Heart left ventricle (tissue), 16 donors: ENCODE measurements at places on chromosomes 13 and 19.

- no peak overlapping the region for H3K4me3 ChIP-seq
- H3K36me3 ChIP-seq: no peaks in the 10 kb centered on the region
- H3K4me1 ChIP-seq: no peaks in the 10 kb centered on the region
- no peak for DNase-seq
Measured at GRCh38 chr13:99827011-99827772, 144.4 kb downstream of the ZIC5 start.

DNA sequence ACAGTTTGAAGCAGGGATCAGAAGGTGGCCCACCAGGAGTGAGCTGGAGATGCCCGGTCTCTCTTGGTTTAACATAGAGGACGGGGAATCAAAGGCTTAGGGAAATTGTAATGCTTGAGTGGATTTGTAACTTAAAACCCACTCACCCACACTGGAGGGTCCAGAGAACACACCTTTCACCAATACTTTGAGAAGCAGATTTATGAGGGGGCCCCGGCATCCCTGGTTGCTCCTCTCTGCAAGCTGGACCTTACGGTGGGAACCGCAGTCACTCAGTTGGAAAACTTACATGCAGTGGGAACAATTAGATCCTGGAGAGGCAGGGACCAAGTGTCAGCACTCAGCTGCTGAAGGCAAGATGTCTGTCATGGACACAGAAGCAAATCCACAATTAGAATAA is 20.5 kb downstream of the PPP5C start:
- no peak for DNase-seq
- no peak overlapping the region for H3K4me3 ChIP-seq
- no peaks in the 10 kb centered on the region for H3K36me3 ChIP-seq
- H3K27ac ChIP-seq: no peak overlapping the region
- peaks cover 28% of the 10 kb centered on the region for H3K4me1 ChIP-seq

GRCh38 chr13:111503376-111503775 is 182.9 kb downstream of the TEX29 start:
- H3K27ac ChIP-seq: no peak overlapping the region
- H3K4me3 ChIP-seq: no peak overlapping the region
- H3K4me1 ChIP-seq: no peaks in the 10 kb centered on the region
- no peak for DNase-seq
- peaks cover 8% of the 10 kb centered on the region for H3K27me3 ChIP-seq
- no peaks in the 10 kb centered on the region for H3K36me3 ChIP-seq

DNA sequence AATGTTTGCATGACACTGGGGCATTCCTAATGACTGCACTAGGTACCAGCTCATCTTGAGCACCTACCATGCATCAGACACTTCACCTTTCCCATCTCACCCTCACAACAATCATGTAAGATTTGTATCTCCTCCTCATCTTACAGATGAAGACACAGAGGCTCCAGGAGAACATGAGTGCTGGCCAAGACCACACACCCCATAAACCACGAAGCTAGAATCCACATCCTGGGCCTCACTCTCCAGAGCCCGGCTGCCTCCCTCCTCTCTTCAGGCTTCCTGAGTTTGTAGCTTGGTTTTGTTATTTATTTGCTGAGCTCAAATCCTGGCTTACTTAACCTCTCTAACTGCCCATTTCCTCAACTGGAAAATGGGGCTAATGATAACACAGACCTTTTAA is 25.9 kb downstream of the FAM216B start:
- no peaks in the 10 kb centered on the region for H3K27me3 ChIP-seq
- no peaks in the 10 kb centered on the region for H3K4me1 ChIP-seq

GRCh38 chr13:24892829-24893228 is 128.9 kb downstream of the RNF17 start:
- H3K36me3 ChIP-seq: peaks cover 17% of the 10 kb centered on the region
- no peak overlapping the region for H3K27ac ChIP-seq

GRCh38 chr19:41783612-41784011 is 12.8 kb upstream of the CEACAM3 start:
- no peak for DNase-seq
- H3K27ac ChIP-seq: no peak overlapping the region
- peaks cover 17% of the 10 kb centered on the region for H3K27me3 ChIP-seq
- peaks cover 4% of the 10 kb centered on the region for H3K4me1 ChIP-seq

GRCh38 chr19:19485161-19485997 is 30.0 kb downstream of the TSSK6 start:
- H3K27me3 ChIP-seq: no peaks in the 10 kb centered on the region
- peak; percentile 68 for DNase-seq
- H3K27ac ChIP-seq: peak overlapping the region; percentile 60
- peaks cover 28% of the 10 kb centered on the region for H3K4me1 ChIP-seq

- DNase-seq: no peak
- H3K4me3 ChIP-seq: no peak overlapping the region
- H3K27ac ChIP-seq: no peak overlapping the region
- H3K27me3 ChIP-seq: no peaks in the 10 kb centered on the region
- no peaks in the 10 kb centered on the region for H3K36me3 ChIP-seq
Measured at GRCh38 chr19:38072776-38073750, 151.0 kb downstream of the DPF1 start.

DNA sequence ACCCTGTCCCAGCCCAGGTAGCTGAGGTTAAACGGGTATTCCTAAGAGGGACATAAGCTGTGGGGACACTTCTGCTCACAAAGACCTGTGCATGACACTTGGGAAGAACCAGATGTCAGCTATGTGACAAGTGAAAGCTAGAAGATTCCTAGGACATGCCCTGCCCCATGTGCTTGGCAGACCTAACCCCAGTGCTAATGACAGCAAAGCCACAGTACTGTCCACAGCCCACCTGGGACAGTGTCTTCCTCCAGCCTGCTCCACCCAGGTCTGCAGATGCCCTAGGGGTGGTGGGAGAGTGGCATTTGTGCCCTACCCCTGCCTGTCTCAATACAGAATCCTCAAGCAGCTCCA is 18.4 kb upstream of the EPHX3 start:
- DNase-seq: no peak
- H3K27ac ChIP-seq: peak overlapping the region; percentile 88
- H3K4me1 ChIP-seq: peaks cover 63% of the 10 kb centered on the region
- H3K4me3 ChIP-seq: no peak overlapping the region
- H3K27me3 ChIP-seq: no peaks in the 10 kb centered on the region

DNA sequence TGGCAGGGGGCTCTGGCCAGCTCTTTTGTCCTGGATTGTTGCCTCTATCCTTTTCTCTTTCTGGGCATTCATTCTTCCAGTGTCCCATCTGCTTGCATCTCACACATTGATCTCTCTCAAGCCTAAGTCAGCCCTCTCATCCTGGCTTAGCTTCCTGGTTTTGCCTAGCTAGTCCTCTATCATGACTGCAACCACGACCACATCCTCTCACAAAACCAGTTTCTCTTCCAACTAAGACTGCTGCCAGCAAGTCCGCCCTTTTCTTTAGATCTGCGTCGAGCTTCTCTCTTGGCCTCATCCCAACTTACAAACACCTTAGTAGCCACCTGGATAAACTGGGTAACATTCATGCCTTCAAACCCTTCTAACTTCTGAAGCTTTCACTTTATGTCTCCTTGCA is 212.2 kb upstream of the HTR2A start:
- H3K4me1 ChIP-seq: no peaks in the 10 kb centered on the region
- no peaks in the 10 kb centered on the region for H3K36me3 ChIP-seq
- no peak for DNase-seq
- no peaks in the 10 kb centered on the region for H3K27me3 ChIP-seq
- no peak overlapping the region for H3K4me3 ChIP-seq

DNA sequence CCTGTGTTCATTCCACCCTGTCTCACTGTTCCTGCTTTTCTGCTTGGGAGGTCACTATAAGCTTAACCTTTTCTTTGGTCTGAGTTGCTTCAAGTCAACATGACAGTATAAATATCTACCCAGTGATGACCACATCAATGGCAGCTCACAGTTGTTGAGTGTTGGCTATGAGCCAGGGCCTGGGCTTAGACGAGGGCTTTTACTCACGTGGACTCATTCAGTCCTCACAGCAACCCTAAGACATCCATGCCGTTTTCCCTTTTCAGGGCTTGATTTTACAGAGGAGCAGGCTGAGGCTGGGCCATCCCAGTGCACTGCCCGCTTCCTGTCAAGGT is 10.2 kb upstream of the CCDC97 start:
- H3K27me3 ChIP-seq: no peaks in the 10 kb centered on the region
- H3K4me1 ChIP-seq: peaks cover 67% of the 10 kb centered on the region
- peak; percentile 79 for DNase-seq
- H3K36me3 ChIP-seq: peaks cover 79% of the 10 kb centered on the region

GRCh38 chr19:42606660-42607351 is 12.1 kb upstream of the CEACAM8 start:
- no peaks in the 10 kb centered on the region for H3K4me1 ChIP-seq
- H3K4me3 ChIP-seq: no peak overlapping the region
- peaks cover 12% of the 10 kb centered on the region for H3K27me3 ChIP-seq
- no peak for DNase-seq
- H3K36me3 ChIP-seq: no peaks in the 10 kb centered on the region
- H3K27ac ChIP-seq: no peak overlapping the region

DNA sequence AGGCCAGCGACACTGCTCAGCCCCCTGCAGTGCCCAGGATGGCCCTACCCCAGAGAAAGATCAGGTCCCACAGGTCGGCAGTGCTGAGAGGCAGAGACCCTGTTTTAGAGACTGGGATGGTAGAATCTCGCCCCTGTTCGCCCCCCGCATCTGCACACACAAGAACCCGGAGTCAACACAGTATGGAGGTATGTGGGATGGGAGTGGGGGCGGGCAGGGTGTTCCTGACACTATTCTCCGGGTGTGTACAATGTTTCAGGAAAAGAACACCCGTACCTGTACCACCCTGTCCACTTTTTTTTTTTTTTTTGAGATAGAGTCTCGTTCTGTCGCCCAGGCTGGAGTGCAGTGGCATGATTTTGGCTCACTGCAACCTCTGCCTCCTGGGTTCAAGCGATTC is 19.3 kb downstream of the PIP5K1C start:
- H3K36me3 ChIP-seq: no peaks in the 10 kb centered on the region
- H3K4me3 ChIP-seq: no peak overlapping the region
- no peaks in the 10 kb centered on the region for H3K27me3 ChIP-seq
- H3K4me1 ChIP-seq: peaks cover 12% of the 10 kb centered on the region
- no peak for DNase-seq

GRCh38 chr13:107906131-107906530 is 309.2 kb downstream of the LIG4 start:
- H3K27ac ChIP-seq: no peak overlapping the region
- H3K4me1 ChIP-seq: no peaks in the 10 kb centered on the region
- no peak overlapping the region for H3K4me3 ChIP-seq

DNA sequence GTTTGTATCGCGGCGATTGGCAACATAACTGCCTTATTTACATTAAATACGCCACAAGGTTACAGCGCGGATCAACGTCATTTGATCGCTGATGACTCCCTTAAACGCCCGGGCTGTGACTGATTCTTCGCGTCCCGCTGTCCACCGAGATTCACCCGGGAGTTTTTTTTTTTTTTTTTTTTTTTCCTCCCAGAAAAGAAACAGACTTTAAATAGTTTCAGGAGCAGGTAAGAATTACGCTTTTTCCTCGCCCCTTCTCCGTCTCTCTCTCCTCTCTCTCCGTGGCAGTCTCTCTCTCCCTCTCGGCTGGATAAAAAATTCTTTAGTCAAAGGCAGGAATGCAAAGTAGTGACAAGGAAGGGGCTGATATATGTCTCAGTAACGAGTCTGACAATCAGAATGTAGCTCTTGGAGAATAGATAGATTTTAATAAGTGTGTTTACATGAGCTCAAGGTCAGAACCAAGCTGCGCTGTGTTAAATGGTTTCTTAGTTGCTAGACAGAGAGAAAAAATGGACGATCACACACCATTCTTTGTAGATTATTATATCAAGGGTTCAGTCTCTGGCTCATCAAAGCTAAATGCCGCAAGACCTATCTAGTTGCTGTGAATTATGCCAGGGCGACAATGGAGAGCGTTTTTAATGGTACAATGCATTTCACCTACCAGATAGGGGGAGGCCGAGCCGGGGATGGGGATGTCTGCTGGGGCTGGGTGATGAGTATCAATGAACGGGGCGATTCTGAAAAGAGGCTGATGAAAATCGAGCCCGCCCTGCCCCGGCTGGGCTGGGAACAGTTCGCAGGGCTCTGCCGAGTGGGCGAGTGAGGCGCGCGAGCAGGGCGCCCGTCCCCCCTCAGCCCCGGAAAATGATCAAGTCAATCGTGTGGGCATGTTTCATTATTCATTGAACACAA is 147.2 kb upstream of the ZNF536 start:
- H3K36me3 ChIP-seq: no peaks in the 10 kb centered on the region
- no peak overlapping the region for H3K27ac ChIP-seq
- peaks cover 27% of the 10 kb centered on the region for H3K4me1 ChIP-seq

- no peak overlapping the region for H3K27ac ChIP-seq
- no peak overlapping the region for H3K4me3 ChIP-seq
- H3K27me3 ChIP-seq: no peaks in the 10 kb centered on the region
Measured at GRCh38 chr19:10617409-10618121, 7.8 kb upstream of the SLC44A2 start.

DNA sequence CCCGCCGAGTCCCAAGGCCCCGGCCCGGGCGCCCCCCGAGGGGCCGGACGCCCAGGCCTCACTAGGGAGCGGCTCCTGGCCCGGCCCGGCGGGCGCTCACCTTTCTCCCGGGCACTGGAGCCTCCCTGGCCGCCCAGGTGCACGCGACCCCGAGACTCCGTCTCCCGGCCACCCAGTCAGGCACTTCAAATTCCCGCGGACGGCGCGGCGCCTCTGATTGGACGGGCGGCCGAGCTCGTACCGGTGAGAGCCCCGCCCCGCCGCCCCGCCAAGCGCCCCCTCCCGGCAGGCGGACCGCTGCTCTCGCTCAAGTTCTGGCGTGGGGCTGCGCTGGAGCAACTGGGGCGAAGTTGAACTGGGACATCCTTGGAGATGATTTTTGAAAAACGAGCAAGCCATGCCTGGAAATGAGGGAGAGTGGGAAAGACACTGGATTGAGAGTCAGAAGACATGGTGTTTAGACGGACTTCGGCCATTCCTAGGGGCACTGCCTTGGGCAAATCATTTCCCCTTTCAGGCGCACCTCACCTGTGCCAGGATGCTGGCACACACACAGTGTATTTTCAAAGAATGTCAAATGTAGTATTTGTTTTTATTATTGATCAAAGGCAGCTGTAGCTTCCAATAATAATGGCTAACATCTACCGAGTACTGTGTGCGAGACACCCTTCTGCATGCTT is 485.3 kb downstream of the UQCRFS1 start:
- peaks cover 48% of the 10 kb centered on the region for H3K27me3 ChIP-seq
- no peak overlapping the region for H3K4me3 ChIP-seq
- H3K4me1 ChIP-seq: no peaks in the 10 kb centered on the region
- no peak for DNase-seq
- H3K27ac ChIP-seq: no peak overlapping the region

GRCh38 chr19:4676955-4677731 is 7.0 kb upstream of the MYDGF start:
- no peaks in the 10 kb centered on the region for H3K36me3 ChIP-seq
- DNase-seq: peak; percentile 66
- H3K27me3 ChIP-seq: no peaks in the 10 kb centered on the region
- peaks cover 6% of the 10 kb centered on the region for H3K4me1 ChIP-seq

DNA sequence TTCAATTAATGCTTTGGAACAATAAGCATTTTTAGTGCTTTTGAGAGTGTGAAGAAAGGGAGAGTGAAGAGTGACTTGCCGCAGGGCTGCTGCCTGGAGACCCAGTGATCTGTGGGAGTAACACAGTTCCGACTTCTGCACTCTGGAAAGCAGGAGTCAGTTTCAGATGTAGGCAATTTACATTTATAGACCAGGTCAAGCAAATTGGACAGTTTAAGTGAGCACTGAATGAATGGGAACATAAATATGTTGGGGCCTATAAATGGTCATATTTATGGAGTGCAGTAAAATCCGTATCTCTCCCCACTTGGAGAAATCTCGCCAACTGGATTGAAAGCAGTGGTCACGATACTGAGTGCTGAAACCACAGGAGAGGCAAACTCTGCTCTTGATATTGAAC is 9.4 kb upstream of the SHISA2 start:
- no peak overlapping the region for H3K4me3 ChIP-seq
- no peak for DNase-seq
- H3K4me1 ChIP-seq: no peaks in the 10 kb centered on the region
- no peak overlapping the region for H3K27ac ChIP-seq

- H3K36me3 ChIP-seq: no peaks in the 10 kb centered on the region
- DNase-seq: no peak
- no peak overlapping the region for H3K27ac ChIP-seq
Measured at GRCh38 chr13:73290844-73291243, 232.0 kb downstream of the KLF5 start.
